GM20000 (cell line): ENCODE measurements at places on chromosomes 1 and 21.

GRCh38 chr1:241985787-241986186, 13.1 kb downstream of the MAP1LC3C start:
- peak; percentile 59 for DNase-seq

GRCh38 chr1:68725001-68725752, 228.3 kb upstream of the DEPDC1 start:
- no peak for DNase-seq

- DNase-seq, result no peak
These were observed 3.1 kb upstream of the BLACAT1 start for GRCh38 chr1:205458777-205459566.

DNA sequence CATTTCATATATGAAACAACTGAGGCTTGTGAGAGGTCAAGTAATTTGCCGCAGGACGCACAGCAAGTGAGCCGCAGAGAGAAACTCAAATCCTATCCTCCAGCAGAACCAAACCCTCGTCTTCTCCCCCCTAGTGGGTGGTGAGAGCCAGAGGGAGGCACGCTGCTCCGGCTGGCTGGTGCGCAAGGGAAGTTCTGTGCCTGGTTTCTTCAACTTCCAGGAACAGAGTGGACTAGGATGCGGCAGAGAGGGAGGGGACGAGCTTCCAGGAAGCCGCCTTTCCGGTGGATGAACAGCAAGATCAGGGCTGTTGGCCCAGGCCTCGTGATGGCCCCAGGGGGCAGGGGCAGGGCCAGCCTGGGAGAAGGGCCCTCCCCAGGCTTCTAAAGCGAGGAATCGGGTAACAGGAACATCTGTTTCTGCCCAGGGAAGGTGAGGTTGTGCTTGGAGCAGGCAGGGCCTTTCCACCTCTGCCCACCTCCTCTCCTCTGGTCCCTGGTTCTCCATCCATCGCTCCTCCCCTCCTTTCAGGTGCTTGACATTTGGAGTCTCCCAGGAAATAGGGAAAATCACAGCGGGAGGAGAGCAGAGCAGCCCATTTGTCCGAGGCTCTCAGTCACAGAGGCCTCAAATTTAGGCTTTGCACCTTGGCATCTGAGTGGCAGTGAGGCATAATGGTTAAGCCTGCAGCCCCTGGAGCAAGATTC, 16.8 kb upstream of the PDIK1L start:
- no peak for DNase-seq

DNA sequence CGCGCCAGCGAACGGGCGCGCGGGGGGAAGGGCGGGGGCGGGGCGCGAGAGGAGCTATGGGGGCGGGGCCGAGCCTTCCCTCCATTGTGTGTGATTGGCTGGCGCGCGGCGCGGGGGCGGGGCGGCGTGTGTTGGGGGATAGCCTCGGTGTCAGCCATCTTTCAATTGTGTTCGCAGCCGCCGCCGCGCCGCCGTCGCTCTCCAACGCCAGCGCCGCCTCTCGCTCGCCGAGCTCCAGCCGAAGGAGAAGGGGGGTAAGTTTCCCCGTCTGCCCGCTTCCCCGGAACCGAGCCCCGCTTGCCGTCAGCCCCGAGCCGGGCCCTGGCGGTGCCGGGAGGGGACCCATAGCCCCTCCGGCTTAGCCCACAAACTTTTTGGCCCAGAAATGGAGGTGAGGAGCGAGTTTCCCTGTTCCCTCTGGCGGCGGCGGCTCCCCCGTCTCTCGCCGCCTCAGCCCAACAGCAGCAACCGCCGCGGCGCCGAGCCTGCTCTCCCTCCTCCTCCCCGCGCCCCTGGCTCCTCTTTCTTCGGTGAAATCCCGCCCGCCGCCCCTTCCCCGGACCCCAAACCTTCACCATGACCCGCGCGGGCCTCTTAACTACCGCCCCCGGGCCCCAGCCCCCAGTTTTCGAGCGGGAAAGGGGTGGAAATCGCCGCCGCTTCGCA, at the start of gene H3-3A:
Gene H3-3A (plus strand): TSS at position 159 of the 666 bp plus-strand sequence. CDS start 1,636 bp downstream, outside the sequence.
- peak; percentile 98 for DNase-seq

- no peak for DNase-seq
These were observed 21.3 kb upstream of the FBXO28 start for GRCh38 chr1:224092601-224093000.

- DNase-seq, result peak; percentile 68
These were observed 6.2 kb upstream of the ANKRD65 start for GRCh38 chr1:1427106-1427819.

GRCh38 chr1:160148121-160148520, 3.3 kb upstream of the ATP1A4 start:
- no peak for DNase-seq
